Fibroblast of upper back skin (primary cell): ENCODE measurements at places on chromosomes 12 and 14.

DNA sequence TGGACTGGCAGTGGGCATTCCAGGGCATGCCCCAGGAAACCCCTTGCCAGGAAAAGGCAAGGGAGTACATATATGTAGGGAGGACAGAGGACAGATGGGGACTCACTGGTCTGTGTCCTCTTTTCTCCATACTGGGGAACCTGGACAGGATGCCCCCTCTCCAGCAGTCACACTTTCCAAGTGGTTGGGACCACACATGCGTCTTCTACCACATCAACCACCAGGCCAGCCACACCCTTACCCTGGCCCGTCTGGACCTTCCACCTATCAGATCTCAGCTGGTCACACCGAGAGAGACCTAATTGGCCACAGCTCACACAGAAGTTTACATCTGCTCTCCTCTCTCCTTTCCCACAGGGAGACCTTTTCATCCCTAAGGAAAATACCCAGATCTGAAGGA is 8.3 kb downstream of the ANKRD33 start:
- no peak for DNase-seq

DNA sequence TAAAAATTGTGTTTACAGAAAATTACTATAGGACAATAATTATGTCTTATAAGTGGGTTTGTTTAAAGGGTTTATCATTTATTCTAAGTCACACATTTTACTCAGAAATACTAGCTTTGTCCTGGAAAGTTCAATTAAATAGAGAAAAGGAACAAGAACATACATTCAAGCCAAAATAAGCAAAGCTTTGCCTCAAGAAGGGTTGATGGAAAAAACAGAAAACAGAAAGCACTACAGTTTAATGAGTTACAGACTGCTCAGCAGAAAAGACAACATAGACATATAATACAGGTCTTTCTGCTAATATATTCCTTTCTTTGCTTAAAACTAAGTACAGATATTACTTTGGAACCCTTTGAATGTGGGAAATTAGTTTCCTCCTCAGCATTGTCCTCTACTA is 703.0 kb upstream of the LRFN5 start:
- no peak for DNase-seq

DNA sequence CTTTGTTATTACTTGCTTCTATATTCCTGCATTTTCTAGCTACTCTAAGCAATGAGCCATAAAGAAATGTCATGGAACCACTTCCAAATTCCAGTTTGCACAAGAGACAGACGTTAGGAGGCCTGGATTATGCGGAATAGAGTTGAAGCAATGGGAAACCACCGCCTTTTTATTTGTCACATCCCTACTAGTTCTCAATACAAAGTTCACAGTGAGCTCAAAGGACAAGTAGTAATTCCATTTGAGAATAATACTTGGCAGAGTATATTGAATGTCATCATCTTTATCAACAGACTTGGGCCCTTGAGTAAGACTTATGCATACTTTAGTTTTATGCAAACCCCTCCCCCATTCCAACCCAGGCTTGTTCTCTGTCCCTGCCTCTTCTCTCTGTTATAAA is 3.7 kb upstream of the SLC15A5 start:
- peak; percentile 80 for DNase-seq

GRCh38 chr12:15620741-15621539 is 168.2 kb downstream of the EPS8 start:
- DNase-seq, result no peak

GRCh38 chr14:76456200-76456599 is 80.3 kb downstream of the ESRRB start:
- DNase-seq, result peak; percentile 19

GRCh38 chr14:68413509-68413908 is 379.4 kb downstream of the ZFP36L1 start:
- no peak for DNase-seq
